ENCODE measurements at places on chromosomes 16 and 17.
A peak's percentile ranks its signal among the peaks of the same experiment; 100 is the strongest.

GRCh38 chr16:5549802-5550201 is 452.2 kb upstream of the EEF2KMT start:
- DNase-seq, result peak; percentile 38

DNA sequence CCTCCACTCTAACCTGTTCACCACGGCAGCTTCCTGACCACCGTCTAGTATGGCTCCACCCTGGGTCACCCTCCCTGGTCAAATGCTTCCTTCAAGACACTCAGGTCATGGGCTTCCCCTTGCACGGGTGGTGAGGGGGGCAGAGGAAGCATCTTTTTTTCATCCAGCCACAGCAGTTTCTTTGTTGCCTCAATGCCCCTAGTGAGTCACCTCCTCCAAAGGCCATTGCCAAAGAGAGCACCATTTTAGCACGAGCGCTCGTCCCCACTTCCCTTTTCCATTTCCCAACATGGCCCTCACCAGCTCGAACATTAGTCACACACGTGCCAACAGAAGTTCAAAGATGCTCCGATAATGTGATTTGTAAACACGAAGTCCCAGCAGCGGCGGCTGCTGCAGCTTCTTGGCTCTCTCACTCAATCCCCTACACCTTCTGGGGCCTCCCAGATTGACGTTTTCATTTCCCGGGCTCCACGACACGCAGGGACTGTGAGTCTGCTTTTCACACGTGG is 134.6 kb downstream of the GAS7 start:
- DNase-seq, result no peak

- peak; percentile 73 for DNase-seq
Observed at GRCh38 chr17:63842173-63842539, 329 bp downstream of the SMARCD2 start.

DNA sequence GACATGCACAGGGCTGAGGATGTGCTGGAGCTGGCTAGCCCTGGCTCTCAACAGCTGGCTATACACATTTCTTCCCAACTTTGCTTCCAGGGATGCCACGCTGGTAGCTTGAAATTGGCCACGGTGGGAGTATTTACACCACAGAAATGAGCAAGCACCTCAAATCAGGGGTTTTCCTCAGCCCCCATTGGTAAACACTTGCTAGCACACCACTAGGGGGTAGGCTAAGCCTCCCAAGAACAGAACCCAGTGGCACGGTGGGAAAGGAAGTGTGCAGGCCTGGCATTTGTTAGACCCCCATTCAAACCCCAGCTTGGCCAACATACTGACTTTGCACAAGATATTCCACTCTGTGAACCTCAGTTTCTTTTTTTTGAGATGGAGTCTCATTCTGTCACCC is 12.9 kb downstream of the DRC3 start:
- no peak for DNase-seq

GRCh38 chr16:65657071-65657494 is 535.2 kb upstream of the CDH11 start:
- DNase-seq, result no peak
